ENCODE measurements at places on chromosomes 3 and 15. TPM values are rescaled to one million over a fixed set of nuclear protein-coding genes. Genes with fewer than 3 reads are reported as not detected.

Gene TMIE
- polyA plus RNA-seq: 0.19 TPM

Gene PPP1R14D
- polyA plus RNA-seq: not detected

Gene TICRR
- polyA plus RNA-seq: 1.2 TPM

Gene NCKIPSD
- polyA plus RNA-seq: 21.7 TPM

Gene UBAP1L
- 0.89 TPM for polyA plus RNA-seq

Gene CCR8
- not detected for polyA plus RNA-seq

Measured in GM23248 (cell line).